ENCODE measurements at places on chromosomes 5 and 9. TPM values are rescaled to one million over a fixed set of nuclear protein-coding genes. Genes with fewer than 3 reads are reported as not detected.
A peak's percentile ranks its signal among the peaks of the same experiment; 100 is the strongest.

The GPBP1 gene
- 93.5 TPM for total RNA-seq

The ZNF883 gene
- not detected for total RNA-seq

The PCDHGB7 gene
- total RNA-seq = 16.8 TPM

The WNT8A gene
- total RNA-seq = not detected

The SPATA31E1 gene
- total RNA-seq = not detected

The DNAJA1 gene
- 22.8 TPM for total RNA-seq

DNA sequence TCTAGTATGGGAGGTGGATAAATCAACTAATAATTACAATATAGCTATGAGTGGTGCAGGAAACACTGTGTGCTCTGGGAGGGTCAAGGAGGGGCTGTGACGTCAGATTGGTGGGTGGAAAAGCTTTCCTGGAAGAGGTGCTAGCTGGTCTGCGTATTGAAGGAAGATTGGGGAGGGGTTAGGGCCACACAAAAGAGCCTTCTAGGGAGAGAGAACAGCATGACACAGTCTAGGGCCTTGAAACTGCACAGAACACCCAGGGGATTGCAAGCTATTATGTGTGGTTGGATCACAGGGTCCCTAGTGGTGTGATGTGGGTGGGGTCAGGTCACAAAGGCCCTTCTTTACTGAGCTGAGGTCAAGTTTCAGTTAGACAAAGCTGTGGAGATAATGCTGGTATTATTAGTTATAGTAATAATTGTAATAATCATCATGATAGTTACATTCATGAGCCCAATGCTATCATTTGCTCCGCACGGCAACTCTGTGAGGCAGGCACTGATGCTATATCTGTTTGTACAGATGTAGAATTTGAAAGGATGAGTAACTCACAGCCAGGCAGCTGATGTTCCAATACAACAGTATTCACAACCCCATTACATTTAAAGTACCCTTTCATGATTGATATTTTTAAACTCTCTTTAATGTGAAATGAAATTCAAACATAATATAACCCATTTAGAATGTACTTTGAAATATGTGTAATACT is 197.4 kb upstream of the IL12B start:
- DNase-seq = no peak
- H3K4me1 ChIP-seq = no peaks in the 10 kb centered on the region
- no peaks in the 10 kb centered on the region for H3K27me3 ChIP-seq
- H3K36me3 ChIP-seq = no peaks in the 10 kb centered on the region

DNA sequence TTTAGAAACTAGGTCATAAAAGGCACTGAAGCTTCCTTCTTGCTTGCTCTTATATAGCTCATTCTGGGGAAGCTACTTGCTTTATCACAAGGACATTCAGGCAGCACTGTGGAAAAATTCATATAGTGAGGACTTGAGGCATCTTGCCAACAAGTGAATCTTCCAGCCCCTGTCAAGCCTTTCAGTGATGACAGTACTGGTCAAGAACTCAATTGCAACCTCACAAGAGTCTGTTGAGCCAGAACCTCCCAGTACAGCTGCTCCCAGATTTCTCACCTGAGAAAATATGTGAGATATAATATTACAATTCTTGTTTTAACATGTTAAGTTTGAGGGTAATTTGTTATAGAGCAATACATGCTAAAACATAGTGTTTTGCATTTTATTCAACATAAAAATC is 2011.0 kb upstream of the NUDT12 start:
- H3K27ac ChIP-seq = no peak overlapping the region
- no peak for DNase-seq
- H3K4me1 ChIP-seq = no peaks in the 10 kb centered on the region
- no peaks in the 10 kb centered on the region for H3K36me3 ChIP-seq
- no peak overlapping the region for H3K4me3 ChIP-seq

DNA sequence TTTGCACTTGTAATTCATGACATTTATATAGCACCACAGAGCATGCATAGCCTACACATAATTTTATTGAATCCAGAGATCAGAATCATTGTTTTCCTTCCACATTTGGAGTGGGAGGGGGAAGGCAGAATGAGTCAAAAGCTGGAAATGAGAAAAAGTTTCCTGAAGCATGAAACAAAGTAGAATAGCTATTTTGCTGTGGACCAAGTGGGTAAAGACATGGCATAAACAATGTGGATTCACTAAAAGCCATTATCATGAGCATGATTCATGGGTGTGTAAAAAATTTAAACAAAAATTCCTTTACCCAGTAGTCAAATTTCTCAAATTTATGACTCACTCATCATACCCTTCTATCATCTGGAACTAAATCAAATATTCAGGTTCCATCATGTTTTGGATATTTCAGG is 97.9 kb downstream of the YIPF5 start:
- no peak for DNase-seq
- no peak overlapping the region for H3K4me3 ChIP-seq
- no peak overlapping the region for H3K27ac ChIP-seq
- no peaks in the 10 kb centered on the region for H3K4me1 ChIP-seq
- no peaks in the 10 kb centered on the region for H3K27me3 ChIP-seq

DNA sequence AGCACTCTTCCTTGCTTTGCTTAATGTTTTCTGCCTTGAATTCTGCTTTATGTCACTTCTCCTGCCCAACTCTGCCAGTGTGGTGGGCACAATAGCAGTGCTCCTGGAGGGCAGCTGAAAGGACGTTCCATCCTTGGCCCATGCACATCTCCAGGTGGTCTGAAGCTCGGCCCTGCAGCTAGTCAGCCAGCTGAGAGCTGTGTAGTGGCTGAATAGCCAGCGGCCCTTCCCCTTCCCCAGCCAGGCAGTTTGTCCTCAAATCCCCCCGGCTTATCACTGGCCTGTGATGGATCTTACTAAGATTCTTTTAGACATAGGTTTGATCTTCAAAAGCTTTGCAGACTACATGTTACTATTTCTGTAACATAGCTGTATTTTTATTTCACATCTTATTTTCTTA is 42.7 kb upstream of the ANGPTL2 start:
- DNase-seq = peak; percentile 24
- H3K27ac ChIP-seq = no peak overlapping the region
- no peaks in the 10 kb centered on the region for H3K4me1 ChIP-seq
- no peaks in the 10 kb centered on the region for H3K36me3 ChIP-seq
- H3K4me3 ChIP-seq = no peak overlapping the region

- H3K27ac ChIP-seq = peak overlapping the region; percentile 77
- H3K27me3 ChIP-seq = no peaks in the 10 kb centered on the region
- H3K36me3 ChIP-seq = no peaks in the 10 kb centered on the region
- peak; percentile 91 for DNase-seq
- peak overlapping the region; percentile 51 for H3K4me3 ChIP-seq
- H3K4me1 ChIP-seq = peaks cover 5% of the 10 kb centered on the region
These were observed 31.7 kb upstream of the PRXL2C start for GRCh38 chr9:96686638-96687335.

GRCh38 chr9:95336281-95336680 is 18.8 kb upstream of the FANCC start:
- H3K36me3 ChIP-seq = no peaks in the 10 kb centered on the region
- H3K4me1 ChIP-seq = no peaks in the 10 kb centered on the region
- no peaks in the 10 kb centered on the region for H3K27me3 ChIP-seq
- no peak overlapping the region for H3K27ac ChIP-seq

- H3K27ac ChIP-seq = peak overlapping the region; percentile 94
- no peak overlapping the region for H3K4me3 ChIP-seq
- no peaks in the 10 kb centered on the region for H3K36me3 ChIP-seq
- DNase-seq = peak; percentile 58
- no peaks in the 10 kb centered on the region for H3K27me3 ChIP-seq
These were observed 74.7 kb upstream of the IL17B start for GRCh38 chr5:149453618-149454415.

- no peak for DNase-seq
- peak overlapping the region; percentile 88 for H3K27ac ChIP-seq
- peaks cover 48% of the 10 kb centered on the region for H3K4me1 ChIP-seq
- H3K36me3 ChIP-seq = no peaks in the 10 kb centered on the region
- H3K4me3 ChIP-seq = peak overlapping the region; percentile 60
- no peaks in the 10 kb centered on the region for H3K27me3 ChIP-seq
These were observed 602 bp upstream of the CD274 start for GRCh38 chr9:5449521-5450358.

- H3K27me3 ChIP-seq = no peaks in the 10 kb centered on the region
- H3K4me3 ChIP-seq = no peak overlapping the region
- no peaks in the 10 kb centered on the region for H3K4me1 ChIP-seq
- no peak overlapping the region for H3K27ac ChIP-seq
- H3K36me3 ChIP-seq = peaks cover 11% of the 10 kb centered on the region
These were observed 110.1 kb downstream of the MVB12B start for GRCh38 chr9:126436545-126437267.

DNA sequence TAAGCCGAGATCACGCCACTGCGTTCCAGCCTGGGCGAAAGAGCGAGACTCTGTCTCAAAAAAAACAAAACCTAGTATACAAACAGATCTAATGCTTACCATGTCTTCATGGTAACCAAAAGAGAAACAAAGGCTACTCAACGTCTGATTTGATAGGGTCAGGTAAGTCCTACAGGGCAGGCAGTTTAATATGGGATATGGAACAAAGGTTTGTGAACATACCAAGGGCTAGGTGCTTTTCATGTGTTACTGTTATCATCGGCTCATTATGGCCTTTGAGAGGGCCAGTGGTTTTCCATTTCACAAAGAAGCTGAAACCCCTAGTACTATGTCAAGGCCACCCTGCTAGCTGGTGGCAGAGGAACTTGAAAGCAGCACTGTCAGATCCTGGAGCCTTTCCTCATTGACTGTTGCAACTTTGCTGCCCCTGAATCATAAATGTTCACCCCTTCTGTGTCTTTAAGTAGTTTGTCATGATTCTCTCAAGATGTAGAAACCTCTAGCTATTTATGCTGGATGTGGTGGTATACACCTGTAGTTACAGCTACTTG is 5.1 kb downstream of the IQGAP2 start:
- H3K4me1 ChIP-seq = peaks cover 7% of the 10 kb centered on the region
- H3K27me3 ChIP-seq = no peaks in the 10 kb centered on the region
- H3K36me3 ChIP-seq = no peaks in the 10 kb centered on the region
- no peak for DNase-seq
- no peak overlapping the region for H3K4me3 ChIP-seq

Data from stomach (tissue), 19 donors.